ENCODE measurements at places on chromosomes 5 and 9. TPM values are rescaled to one million over a fixed set of nuclear protein-coding genes. Genes with fewer than 3 reads are reported as not detected.

IFNA2 gene
- total RNA-seq = 5.8 TPM

RPL35 gene
- 1,684 TPM for total RNA-seq

PRLR gene
- 109 TPM for total RNA-seq

FOXD4L4 gene
- total RNA-seq = 1.9 TPM

GFM2 gene
- total RNA-seq = 31.1 TPM

GLDC gene
- 3.4 TPM for total RNA-seq

CDK7 gene
- 29.9 TPM for total RNA-seq

ALDOB gene
- total RNA-seq = 4.8 TPM

DNA sequence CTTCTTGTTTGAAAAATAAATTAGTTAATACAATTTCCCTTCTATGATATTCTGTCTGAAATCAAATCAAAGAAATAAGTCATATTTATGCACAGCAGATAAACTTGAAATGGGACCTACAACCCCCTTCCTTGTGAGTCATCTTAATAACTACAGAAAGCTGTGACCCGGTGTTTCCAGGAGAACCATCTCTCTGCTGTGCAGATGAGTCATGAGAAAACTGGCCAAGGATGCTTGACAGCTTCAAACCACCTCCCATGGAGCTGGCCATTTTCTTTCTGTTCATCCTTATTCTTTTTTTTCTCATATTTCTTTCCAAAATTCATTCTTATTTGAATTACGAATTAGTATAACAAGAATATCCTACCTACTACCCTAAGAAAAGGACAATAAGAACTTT lies 43.4 kb upstream of the NR4A3 start:
- DNase-seq = no peak

DNA sequence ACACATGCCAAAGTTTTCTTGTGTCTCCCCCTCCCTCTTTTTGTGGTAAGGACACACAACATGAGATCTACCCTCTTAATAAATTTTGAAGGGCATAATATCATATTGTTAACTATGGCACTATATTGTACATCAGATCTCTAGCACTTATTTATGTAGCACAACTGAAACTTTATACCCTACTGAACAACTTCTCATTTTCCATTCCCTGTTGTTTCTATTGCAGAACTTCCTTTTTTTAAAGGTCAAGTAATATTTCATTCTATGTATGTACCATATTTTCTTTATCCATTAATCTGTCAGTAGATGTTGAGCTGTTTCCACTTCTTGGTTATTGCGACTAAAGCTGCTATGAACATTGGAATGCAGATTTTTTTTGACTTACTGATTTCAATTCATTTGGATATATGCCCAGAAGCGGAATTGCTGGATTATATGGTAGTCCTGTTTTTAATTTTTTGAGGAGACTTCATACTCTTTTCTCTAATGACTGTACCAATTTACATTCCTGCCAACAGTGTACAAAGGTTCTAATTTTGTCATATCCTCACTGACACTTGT lies 305.3 kb downstream of the PRR16 start:
- DNase-seq = peak; percentile 13

- DNase-seq = peak; percentile 20
These were observed 118.8 kb downstream of the CDC42SE2 start for GRCh38 chr5:131382407-131383395.

DNA sequence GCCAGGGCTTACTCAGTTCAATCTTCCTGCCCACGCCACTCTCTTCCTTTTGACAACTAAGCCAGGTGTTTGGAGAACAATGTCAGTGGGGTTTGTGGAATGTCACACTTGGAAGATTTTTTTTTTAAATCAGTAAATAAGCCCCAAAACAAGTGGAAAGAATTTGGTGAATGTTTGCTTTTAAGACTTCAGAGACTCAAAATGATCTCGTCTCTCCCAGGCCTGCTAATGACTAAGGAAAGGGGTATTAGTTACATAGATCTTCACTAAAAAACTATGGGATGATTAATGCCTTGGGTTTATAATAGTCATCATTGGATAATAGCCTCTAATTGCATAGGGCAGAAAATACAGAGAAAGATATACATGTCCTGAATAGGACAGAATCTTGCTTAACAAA lies 166.4 kb downstream of the DMRT2 start:
- DNase-seq = no peak

- DNase-seq = no peak
These were observed 494 bp upstream of the STK32A start for GRCh38 chr5:147234239-147234824.

DNA sequence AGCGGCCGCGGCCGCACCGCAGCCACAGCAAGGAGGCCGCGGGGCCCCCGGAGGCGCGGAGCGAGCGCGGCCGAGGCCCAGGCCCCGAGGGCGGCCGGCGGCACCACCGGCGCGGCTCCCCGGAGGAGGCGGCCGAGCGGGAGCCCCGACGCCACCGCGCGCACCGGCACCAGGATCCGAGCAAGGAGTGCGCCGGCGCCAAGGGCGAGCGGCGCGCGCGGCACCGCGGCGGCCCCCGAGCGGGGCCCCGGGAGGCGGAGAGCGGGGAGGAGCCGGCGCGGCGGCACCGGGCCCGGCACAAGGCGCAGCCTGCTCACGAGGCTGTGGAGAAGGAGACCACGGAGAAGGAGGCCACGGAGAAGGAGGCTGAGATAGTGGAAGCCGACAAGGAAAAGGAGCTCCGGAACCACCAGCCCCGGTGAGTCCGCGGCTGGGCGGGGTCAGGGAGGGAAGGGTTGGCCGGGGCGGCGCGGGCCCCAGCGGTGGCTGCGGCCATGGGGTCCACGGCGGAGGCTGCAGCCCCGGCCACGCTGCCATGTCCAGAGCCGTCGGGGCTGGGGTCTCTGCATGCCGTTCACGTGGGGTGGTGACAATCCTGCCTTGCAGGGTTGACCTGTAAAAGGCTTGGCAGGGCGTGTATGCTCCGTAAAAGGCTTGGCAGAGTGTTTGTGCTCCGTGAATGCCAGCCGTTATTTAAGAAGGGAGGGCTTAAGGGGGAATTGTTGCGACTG lies 146.0 kb downstream of the CACNA1B start:
- no peak for DNase-seq

DNA sequence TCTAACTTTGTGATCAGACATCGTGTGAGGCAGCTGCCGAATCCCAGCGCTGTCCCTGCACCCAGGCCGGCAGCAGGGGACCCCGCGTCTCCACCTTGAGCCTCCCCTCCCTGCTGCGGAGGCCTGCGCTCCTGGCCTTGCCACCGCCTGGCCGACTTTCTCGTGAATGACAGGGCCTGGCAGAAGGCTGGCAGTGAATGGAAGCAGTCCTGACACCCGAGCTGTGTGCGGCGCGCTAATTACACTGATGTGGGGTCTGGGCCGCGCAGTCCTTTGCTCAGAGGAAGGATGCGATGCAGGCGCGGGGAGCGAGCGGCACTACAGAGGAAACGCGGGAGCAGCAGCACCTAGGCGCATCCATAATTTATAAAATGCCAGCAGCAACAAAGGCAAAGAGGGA lies 40.3 kb downstream of the POU4F3 start:
- DNase-seq = no peak

- no peak for DNase-seq
These were observed 102.4 kb downstream of the PCSK1 start for GRCh38 chr5:96330530-96331140.

GRCh38 chr9:125659954-125660353 lies 47.1 kb downstream of the MAPKAP1 start:
- no peak for DNase-seq

- DNase-seq = no peak
These were observed 3.9 kb upstream of the PCYOX1L start for GRCh38 chr5:149353911-149354310.

DNA sequence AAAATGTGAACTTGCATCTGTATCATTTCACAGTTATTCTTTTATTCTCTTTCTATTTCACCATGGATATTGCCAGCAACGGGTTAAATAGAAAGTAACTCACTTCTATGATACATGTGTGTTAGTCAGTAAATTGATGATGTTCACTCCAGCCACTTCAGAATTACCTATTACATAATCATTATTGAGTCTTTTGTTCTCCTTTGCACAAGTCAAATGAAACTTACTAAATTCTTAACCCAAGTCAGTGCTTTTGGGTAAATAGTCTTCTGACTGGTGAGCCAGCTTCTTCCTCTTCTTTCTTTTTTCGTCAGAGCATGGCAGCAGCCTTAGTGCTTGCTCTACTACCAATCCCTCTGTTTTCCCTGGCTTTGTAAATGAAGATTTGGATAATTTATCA lies 344.3 kb downstream of the RAB3C start:
- DNase-seq = no peak

DNA sequence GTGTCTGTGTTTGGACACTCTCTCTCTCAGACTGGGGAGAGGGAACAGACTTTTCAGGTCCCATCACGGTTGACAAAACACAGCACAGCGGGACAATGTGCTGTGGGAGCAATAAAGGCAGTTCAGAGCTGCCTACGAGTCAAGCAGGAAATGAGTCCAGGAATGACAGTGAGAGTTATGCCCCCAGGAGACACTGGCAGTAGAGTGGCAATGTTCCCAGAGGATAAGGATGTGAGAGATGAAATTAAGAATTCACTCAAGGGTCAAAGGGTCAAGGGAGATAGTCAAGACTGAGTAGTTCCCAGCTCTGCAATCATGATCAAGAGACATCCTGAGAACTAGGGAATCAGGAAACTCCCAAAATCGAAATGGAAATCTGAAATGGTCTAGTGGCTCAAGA lies 156.1 kb downstream of the LURAP1L start:
- no peak for DNase-seq

GRCh38 chr5:56838409-56839039 lies 23.2 kb downstream of the MAP3K1 start:
- DNase-seq = peak; percentile 75

- DNase-seq = no peak
These were observed 166.7 kb downstream of the ICE1 start for GRCh38 chr5:5588887-5589826.

- DNase-seq = no peak
These were observed 7.2 kb upstream of the LCN2 start for GRCh38 chr9:128142061-128142460.

- DNase-seq = no peak
These were observed 98.6 kb downstream of the CHSY3 start for GRCh38 chr5:130002876-130003275.

DNA sequence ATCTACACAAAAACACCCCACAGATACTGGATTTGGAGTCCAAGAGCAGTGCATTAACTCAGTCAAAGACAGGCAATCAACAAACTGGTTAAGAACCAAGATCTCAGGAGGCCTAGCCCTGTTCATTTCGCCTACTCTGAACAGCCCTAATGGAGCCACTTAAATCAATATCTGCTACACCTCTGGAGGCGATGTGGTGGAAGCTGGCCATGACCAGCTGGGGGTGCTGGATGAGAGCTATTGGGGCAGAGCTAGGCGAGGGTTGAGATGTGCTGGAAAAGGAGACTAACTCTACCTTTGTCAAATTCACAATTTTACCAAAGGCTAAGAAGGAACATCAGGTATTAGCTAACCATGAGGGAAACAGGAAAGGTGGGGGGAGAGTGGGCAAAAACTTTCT lies 23.3 kb upstream of the ARSB start:
- DNase-seq = no peak
